ENCODE measurements at places on chromosomes 5 and 9. TPM values are rescaled to one million over a fixed set of nuclear protein-coding genes. Genes with fewer than 3 reads are reported as not detected.

GRCh38 chr9:13731637-13732036, 452.1 kb upstream of the MPDZ start:
- peaks cover 5% of the 10 kb centered on the region for H3K27me3 ChIP-seq
- no peaks in the 10 kb centered on the region for H3K4me1 ChIP-seq
- no peaks in the 10 kb centered on the region for H3K36me3 ChIP-seq
- DNase-seq, result no peak
- H3K4me3 ChIP-seq, result no peak overlapping the region

DNA sequence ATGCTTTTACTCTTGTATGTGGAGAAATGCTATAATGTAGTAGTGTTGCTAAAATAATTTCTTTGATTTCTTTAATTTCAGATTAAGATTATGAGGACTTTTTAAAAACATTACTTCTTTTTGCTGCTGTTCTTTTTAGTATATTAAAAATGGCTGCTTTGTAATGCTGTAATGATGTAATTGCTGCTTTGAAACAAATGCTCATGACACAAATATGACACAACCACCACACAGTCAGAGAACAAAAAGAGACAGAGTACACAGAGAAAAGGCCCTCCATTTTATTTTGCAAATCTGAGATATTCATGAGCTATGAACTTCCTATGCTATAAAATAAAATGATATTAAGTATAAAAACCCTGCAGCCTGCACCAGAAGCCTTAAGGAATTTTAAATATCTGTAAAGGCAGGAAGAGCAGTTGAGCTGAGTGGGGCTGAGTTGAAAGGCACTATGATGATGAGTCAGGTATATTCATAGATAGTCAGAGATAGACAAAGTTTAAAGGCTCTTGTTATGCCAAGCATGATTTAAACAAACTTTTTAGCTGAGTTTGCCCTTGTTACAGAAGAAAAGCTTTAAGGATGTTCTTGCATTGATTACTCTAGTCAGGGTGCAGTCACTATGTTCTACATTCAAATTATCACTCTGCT, 5.1 kb upstream of the POU5F2 start:
- no peak for DNase-seq
- H3K27ac ChIP-seq, result no peak overlapping the region
- H3K4me1 ChIP-seq, result no peaks in the 10 kb centered on the region
- no peaks in the 10 kb centered on the region for H3K27me3 ChIP-seq
- no peaks in the 10 kb centered on the region for H3K36me3 ChIP-seq
- no peak overlapping the region for H3K4me3 ChIP-seq

DNA sequence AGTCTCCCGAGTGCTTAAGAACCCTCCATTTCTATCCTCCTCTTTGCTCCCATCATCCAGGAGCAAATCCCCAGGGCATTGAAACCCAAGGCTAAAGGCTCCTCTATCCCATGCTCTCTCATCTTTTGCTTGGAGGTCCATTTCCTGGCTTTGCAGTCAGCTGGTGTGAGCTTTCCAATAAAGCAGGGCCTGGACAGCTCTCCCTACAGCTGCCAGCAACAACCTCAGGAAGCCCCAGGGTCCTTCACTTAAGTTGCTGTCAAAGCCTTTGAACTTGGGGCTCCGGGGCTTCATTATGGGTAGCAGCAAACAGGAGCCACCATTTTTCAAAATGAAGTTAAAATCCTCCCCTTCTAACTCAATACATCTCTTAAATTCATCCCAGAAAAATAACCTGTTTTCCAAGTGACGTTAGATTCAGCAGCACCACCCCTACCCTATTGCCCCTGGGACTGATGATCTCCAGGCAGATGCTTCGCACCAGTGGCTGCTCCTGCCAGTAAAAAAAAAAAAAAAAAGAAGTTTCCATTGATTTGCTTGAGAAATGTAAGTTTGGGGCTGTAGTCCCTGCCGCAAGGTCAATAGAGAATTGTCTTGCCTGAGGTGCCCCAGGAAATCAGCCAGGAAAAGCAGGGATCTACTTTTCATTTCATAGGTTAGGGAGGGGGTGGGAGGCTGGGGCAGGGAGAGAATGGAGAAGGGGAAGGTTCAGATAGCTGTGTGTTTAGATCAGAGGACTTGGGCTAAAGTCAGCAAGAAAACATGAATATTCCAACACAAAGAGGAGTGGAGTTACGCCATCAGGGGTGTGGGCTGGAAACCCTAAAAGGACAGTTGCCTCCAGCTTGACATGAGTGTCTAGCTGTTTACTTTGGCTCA, 83.8 kb upstream of the IL6ST start:
- no peak for DNase-seq
- no peak overlapping the region for H3K27ac ChIP-seq
- no peaks in the 10 kb centered on the region for H3K36me3 ChIP-seq
- H3K27me3 ChIP-seq, result no peaks in the 10 kb centered on the region
- H3K4me3 ChIP-seq, result no peak overlapping the region
- H3K4me1 ChIP-seq, result no peaks in the 10 kb centered on the region

- H3K36me3 ChIP-seq, result no peaks in the 10 kb centered on the region
- H3K27ac ChIP-seq, result peak overlapping the region; percentile 91
- H3K4me3 ChIP-seq, result peak overlapping the region; percentile 82
- DNase-seq, result peak; percentile 49
These were observed 1.0 kb downstream of the FOCAD start for GRCh38 chr9:20684875-20685696.

DNA sequence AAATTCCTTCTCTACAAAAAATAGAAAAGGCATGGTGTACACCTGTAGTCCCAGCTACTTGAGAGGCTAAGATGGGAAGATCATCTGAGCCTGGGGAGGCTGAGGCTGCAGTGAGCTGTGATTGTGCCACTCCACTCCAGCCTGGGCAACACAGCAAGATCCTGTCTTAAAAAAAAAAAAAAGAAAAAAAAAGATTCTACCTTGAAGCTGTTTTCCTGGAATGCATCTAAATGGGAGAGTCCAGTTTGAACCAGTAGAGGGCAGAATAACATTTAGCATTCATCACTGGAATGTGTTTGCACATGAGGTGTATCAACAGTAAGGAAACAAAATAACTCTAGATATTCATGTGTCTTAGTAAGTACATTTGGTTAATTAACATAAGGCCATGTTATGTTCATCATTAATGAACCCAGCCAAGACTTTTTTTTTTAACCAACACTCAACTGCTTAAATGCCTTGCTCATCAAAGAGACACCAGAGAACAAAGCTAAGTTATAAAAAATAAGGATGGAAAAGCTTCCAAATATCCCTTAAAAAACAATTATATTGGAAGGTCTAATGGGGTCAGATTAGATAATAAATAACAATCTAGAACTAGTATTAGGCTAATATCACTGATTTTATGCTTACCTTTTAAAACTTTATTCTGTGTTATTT, 16.1 kb downstream of the IFNE start:
- no peaks in the 10 kb centered on the region for H3K36me3 ChIP-seq
- H3K27ac ChIP-seq, result no peak overlapping the region
- peak; percentile 35 for DNase-seq
- peaks cover 4% of the 10 kb centered on the region for H3K27me3 ChIP-seq
- H3K4me3 ChIP-seq, result no peak overlapping the region

DNA sequence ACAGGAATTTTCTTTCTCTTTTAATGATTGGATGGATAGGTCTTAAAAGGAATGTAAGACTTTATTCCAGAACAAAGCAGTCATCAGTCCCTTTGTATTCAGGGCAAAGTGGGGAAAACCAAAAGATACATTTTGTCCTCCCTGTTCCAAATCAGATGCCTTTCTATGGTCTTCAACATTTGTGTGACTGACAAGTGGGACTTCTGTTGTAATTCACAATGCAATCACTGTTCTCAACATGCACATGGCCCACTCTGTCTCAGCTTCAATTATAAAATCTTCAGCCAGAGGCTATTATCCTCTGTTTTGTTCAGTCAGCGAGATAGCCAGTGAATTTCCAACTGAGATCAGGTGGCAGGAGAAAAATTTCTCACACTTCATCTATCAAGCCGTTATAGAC, 95.5 kb upstream of the ERBIN start:
- H3K4me1 ChIP-seq, result no peaks in the 10 kb centered on the region
- H3K4me3 ChIP-seq, result no peak overlapping the region
- no peaks in the 10 kb centered on the region for H3K27me3 ChIP-seq
- DNase-seq, result no peak
- H3K27ac ChIP-seq, result no peak overlapping the region

- no peaks in the 10 kb centered on the region for H3K27me3 ChIP-seq
- no peaks in the 10 kb centered on the region for H3K4me1 ChIP-seq
- no peak overlapping the region for H3K4me3 ChIP-seq
These were observed 119.6 kb downstream of the SEMA6A start for GRCh38 chr5:116455061-116455460.

DNA sequence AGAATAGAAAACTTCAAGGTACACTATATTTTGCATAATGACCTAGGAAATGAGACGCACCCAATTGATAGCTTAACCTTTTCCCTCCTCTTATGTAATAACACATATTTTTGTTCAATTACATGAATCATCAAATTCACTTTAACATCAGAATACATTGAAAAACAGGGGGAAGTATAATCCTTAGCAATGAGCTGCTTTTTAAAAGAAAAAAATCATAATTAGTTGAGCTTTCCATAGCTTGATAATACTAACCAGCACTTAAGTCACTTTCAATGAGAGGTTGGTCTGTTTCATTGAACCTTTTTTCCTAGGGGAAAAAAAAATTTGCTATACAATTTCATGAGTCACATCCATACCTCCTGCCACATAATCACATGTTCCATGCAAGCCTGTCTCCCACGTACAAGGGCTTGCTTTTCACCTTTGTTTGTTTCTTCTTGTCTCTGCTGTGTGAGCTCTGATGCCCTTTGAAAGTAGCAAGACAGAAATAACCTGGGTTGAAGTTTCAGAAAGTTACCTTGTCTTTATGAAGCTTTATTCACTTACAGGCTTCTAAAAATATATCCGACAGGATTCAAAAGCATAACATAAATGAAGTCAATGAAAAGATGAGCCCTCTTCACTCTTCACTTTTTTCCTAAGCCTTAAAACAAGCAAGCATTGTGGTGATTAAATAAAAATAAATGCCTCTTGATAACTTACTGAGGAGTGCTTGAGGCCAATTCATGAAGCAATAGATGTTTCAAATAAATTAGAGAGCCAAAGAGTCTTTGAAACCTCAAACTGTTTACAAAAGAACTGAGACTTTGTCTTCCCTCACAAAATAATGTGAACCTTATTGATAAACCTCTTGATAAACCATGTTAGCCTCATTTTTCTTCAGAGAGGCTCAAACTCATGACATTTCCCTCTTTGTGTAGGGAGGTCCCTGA, 108.5 kb downstream of the FEM1C start:
- H3K4me3 ChIP-seq, result no peak overlapping the region
- H3K36me3 ChIP-seq, result no peaks in the 10 kb centered on the region
- H3K27ac ChIP-seq, result no peak overlapping the region
- no peak for DNase-seq
- no peaks in the 10 kb centered on the region for H3K27me3 ChIP-seq
- H3K4me1 ChIP-seq, result no peaks in the 10 kb centered on the region

GRCh38 chr5:140220698-140221064, 45.7 kb downstream of the CYSTM1 start:
- no peaks in the 10 kb centered on the region for H3K36me3 ChIP-seq
- H3K4me1 ChIP-seq, result peaks cover 14% of the 10 kb centered on the region
- H3K27me3 ChIP-seq, result no peaks in the 10 kb centered on the region

DNA sequence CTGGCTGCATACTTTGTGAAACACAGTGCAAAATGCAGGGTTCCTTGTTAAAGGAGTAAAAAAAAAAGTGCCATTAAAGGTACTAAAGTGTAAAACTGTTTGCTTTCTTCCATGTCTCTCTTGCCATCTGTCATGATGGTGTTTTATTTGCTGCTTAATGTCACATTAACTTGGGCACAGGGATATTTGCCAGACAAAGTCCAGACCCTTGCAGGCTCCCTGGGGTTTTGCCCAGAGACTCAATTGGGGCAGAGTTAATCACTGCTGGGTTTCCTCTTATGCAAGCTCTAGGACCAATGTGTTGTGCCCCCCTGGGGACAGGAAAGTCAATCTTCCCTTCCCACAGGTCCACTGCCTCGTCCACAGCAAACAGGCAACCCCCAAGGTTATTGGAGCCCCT, 274.3 kb upstream of the SGCD start:
- H3K4me3 ChIP-seq, result no peak overlapping the region
- no peaks in the 10 kb centered on the region for H3K27me3 ChIP-seq
- no peaks in the 10 kb centered on the region for H3K4me1 ChIP-seq
- no peaks in the 10 kb centered on the region for H3K36me3 ChIP-seq

DNA sequence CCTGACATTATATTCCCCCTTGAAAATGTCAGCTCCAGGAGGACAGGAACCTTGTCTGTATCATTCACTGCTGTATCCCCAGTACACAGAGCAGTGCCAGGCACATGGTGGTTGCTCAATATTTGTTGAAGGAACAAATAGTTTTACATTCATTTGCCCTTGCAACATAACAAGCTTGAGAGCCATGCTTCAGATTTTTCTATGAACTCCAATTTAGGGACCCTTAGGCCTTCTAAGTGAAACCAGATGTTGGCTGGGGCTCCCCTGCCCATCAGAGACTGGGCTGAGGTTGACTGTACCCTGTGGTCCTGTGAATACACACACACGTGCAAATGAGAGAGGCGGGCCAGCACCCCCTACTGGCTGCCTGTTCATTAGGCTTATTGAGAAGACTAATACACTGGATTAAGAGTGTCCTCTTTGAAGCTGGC, 214.9 kb upstream of the WWC1 start:
- no peak overlapping the region for H3K4me3 ChIP-seq
- peak overlapping the region; percentile 63 for H3K27ac ChIP-seq
- no peaks in the 10 kb centered on the region for H3K36me3 ChIP-seq
- DNase-seq, result peak; percentile 89
- peaks cover 53% of the 10 kb centered on the region for H3K4me1 ChIP-seq

- H3K27ac ChIP-seq, result no peak overlapping the region
- H3K36me3 ChIP-seq, result no peaks in the 10 kb centered on the region
- H3K27me3 ChIP-seq, result no peaks in the 10 kb centered on the region
- DNase-seq, result peak; percentile 79
- H3K4me3 ChIP-seq, result no peak overlapping the region
These were observed 48.1 kb upstream of the RIOK2 start for GRCh38 chr5:97231025-97231636.

GRCh38 chr5:140633021-140633471, at the start of gene CD14:
Gene CD14 (minus strand): TSS chr5:140633175. CDS start chr5:140633071, 104 bp downstream.
- H3K4me3 ChIP-seq, result peak within 1 kb of the TSS; percentile 40
- H3K27ac ChIP-seq, result no peak within 1 kb of the TSS
- H3K36me3 ChIP-seq, result no peaks in the 10 kb centered on the region
- H3K27me3 ChIP-seq, result peaks cover 17% of the 10 kb centered on the region
- no peaks in the 10 kb centered on the region for H3K4me1 ChIP-seq

- peaks cover 3% of the 10 kb centered on the region for H3K27me3 ChIP-seq
- no peaks in the 10 kb centered on the region for H3K36me3 ChIP-seq
- no peaks in the 10 kb centered on the region for H3K4me1 ChIP-seq
- no peak for DNase-seq
- no peak overlapping the region for H3K27ac ChIP-seq
These were observed 4.7 kb downstream of the C5orf46 start for GRCh38 chr5:147901599-147902039.

DNA sequence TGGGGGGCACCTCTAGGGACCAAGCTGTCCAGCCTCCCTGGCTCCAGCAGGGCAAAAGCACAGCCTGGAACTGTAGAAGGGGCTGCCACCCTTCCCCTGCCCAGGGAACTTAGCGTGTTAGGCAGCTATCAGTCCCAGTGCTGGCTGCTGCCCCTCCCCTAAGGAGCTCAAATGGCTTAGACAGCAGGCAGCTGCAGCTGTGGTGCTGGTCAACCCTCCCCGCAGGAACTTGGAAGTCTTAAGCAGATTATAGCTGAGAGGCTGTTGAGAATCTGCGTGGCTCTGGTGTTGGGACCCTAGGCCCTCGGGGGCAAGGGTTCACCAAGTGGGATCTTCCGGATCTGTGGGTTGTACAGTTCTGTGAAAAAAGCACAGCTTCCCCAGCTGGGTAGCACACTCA, 536.5 kb upstream of the CDH10 start:
- no peaks in the 10 kb centered on the region for H3K4me1 ChIP-seq
- H3K4me3 ChIP-seq, result no peak overlapping the region
- no peaks in the 10 kb centered on the region for H3K27me3 ChIP-seq
- H3K36me3 ChIP-seq, result no peaks in the 10 kb centered on the region
- no peak for DNase-seq

Gene EDIL3
- total RNA-seq, result 6.6 TPM

Gene MARCHF11
- not detected for total RNA-seq

Gene DELE1
- 40.1 TPM for total RNA-seq

Gene BAAT
- total RNA-seq, result 0.17 TPM

Gene CMYA5
- 0.52 TPM for total RNA-seq
